ENCODE measurements at places on chromosomes 16 and 17.

- DNase-seq, result no peak
Observed at GRCh38 chr16:68155425-68155824, 70.3 kb downstream of the NFATC3 start.

DNA sequence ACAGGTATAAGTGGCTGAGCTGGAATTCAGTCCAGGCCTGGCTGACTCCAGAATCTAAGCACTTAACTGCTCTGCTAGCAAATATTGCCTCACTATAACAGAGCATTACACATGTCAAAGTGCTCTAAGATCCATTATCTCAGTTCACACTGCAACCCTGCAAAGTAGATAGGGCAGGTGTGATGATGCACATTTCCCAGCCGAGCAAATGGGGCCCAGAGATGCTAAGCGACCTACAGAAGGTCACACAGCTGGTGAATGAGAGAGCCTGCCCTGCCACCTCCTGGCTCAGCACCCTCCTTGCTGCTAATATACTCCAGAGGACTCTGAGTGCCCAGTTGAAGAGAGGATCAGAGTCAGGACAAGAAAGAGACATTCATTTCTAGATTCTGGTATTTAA, 73.6 kb upstream of the CCL1 start:
- no peak for DNase-seq

- no peak for DNase-seq
Observed at GRCh38 chr16:52265446-52265861, 281.5 kb downstream of the TOX3 start.

- no peak for DNase-seq
Observed at GRCh38 chr16:74867281-74867849, 92.7 kb upstream of the FA2H start.

DNA sequence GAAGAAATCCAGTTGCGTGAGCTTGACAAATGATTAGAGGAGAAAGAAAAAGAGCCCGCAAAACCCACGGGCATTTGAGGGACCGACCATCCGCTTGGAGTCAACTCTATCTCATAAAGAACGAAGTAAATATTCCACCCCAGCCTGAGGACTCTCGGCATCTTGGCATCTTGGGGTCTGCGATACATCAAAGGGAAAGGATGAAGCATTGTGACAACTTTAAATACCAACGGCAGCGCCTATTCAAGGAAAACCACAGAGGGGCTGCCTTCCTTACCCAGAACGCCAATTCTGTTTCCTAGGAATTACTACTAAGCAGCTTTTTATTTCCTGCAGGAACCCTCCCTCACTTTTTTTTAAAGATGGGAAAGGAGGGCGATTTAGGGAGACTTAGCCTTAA, 152.2 kb downstream of the FOXL1 start:
- no peak for DNase-seq

GRCh38 chr16:72530434-72530833, 358.5 kb upstream of the PMFBP1 start:
- DNase-seq, result no peak

Measured in activated naive CD4-positive, alpha-beta T cell treated with anti-CD3 and anti-CD28 coated beads, Interleukin-2, amount 50 U/mL, for 16 hours (primary cell).